ENCODE measurements at places on chromosomes 1 and 21. TPM values are rescaled to one million over a fixed set of nuclear protein-coding genes. Genes with fewer than 3 reads are reported as not detected.

- DNase-seq, result no peak
Observed at GRCh38 chr1:197355248-197355995, 87.4 kb downstream of the CRB1 start.

- peak; percentile 61 for DNase-seq
Observed at GRCh38 chr1:3618881-3619671, 5.7 kb upstream of the TPRG1L start.

DNA sequence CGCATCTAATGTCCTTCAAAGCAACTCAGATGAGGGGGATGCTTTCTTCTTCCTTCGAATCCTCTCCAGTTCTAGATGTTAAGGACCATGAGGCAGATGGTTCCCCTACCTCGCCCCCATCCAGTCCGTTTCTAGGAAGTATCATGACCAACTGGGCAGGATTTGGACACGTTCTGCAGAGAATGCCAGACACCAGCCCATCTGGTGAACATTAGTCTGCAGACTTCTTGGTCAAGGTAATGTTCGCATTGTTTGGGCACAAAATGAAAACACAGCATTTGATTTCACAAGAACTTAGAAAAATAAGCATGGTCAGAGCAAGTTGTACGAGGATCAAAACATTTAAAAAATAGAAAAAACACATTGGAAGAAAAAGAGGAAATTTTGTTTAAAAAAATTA, 25.4 kb upstream of the ADARB1 start:
- DNase-seq, result no peak

DNA sequence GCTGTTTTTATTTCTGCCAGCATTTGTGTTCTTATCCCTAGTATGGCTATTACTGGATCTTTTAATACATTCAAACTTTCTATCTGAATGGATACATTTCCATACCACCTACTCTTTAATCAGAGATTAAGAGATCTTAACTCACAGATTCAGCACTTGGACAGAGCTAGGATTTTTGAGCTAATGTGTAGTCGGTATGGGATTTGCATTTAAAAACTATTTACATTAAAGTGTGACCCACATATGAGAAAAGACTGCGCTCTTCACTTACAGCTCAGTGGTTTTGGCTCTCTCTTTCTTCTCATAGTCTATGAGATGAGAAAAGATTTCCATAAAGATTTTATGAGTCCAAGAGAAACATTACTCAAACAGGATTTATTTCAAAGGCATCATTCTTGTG, 16.4 kb downstream of the HMGB4 start:
- DNase-seq, result no peak

DNA sequence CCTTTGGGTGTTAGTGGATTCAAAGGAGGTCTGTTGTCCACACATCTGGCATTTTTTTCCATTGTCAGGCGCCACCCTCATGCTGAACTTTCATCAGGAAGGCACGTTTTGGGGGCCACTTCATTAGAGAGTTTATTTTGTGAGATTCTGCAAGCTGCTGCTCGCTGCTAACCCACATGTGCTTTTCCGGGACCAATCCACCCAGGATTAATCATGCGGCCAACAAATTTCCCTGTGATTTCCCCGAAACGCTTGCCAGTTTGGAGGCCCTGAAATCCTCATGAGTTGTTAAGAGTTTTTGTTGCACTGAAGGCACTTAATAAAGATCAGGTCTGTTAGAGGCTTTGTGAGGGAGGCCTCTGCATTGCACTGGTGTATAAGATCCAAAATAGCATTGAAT, 2.4 kb downstream of the PDPN start:
- DNase-seq, result no peak

GRCh38 chr1:113608399-113608798, 150.9 kb downstream of the PHTF1 start:
- no peak for DNase-seq

GRCh38 chr1:208584167-208584755, 340.1 kb upstream of the PLXNA2 start:
- no peak for DNase-seq

DNA sequence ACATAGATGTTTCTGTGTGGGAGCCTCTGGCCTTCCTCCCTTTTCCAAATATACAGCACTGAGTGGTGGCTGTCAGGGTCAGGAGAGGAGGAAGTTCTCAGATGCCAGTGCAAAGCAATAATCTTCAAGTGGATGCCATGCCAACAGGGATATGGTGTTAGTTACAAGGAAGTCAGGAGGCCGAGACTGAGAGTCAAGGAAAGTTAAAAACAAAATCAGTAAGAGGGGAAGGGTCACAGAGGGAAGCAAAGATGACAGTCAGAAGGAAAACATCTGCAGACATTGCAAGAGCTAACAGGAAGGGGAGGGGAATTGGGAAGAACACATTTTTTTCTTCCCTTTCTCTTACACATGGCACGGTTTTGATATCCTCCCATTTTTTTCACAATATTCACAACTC, 691.4 kb downstream of the ADGRL2 start:
- DNase-seq, result no peak

GRCh38 chr1:67685558-67686266, 711 bp downstream of the GADD45A start:
- peak; percentile 27 for DNase-seq

DNA sequence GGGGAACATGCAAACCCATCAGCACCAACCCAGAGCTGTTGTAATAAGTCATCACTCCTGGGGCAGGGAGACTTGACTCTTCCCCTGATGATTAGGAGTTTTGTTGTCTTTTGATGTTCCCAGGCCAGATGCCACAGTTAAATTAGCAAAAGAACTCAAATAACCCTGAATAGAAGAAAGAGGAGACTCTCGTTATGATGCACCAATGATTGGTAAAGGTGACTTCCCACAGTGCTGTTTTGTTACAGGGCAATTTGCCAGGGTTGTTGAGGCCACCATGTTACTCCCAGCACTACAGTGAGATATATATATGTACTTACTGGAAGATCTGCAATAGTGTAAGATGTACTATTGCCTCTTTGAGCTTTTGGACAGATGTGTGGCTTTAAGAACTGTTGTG, 24.3 kb upstream of the RCAN1 start:
- no peak for DNase-seq

DNA sequence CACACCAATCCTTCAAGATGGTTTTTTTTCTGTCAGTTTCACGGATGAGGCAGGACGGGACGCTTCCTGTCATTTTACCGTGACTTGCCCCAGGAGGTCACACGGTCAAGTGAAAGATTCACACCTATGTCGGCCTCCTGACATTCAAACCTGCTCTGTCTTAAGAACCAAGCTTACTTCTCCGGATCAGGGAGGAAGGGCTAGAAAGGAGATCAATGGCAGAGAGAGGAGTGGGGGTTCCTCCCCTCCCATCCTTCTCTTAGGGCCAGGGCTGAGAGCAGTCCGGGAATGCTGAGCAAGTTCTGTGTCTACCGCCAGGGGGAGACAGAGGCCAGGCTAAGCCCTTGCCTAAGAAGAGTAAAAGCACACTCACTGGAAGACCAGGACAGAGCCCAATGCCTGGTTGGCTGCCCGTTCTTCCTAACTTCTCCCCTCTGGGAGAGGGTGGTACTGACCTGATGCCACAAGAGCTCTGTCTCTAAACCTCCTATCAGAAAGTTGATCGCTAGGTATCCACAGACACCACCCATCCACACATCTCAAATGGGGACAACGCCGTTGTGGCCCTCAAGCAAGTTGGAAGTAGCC, 1.1 kb upstream of the PPM1J start:
- DNase-seq, result peak; percentile 87

- peak; percentile 60 for DNase-seq
Observed at GRCh38 chr1:96865731-96866685, 144.4 kb downstream of the PTBP2 start.

DNA sequence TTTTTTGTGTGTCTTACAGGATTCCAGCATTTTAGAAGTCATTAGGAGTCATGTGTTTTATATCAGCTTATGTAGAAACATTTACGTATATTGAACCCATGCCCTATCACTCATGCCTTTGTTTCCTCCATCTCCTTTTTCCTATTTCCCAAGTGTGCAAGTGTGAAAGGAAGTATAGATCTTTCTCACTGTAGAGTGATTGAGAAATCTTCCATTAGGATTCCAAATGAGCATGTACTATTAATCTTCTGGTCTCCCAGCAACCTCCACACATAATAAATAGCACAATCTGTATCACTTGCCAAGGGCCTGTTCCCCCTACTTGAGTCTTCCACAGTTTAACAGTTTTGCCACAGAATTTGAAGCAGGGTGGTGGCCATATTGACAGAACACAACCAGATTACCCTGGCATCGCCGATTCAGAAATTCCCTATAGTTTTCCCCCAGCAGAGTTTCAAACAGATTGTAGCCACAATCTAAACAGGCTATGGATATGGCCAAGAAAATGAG, 1052.8 kb downstream of the TTLL7 start:
- no peak for DNase-seq

GRCh38 chr1:162605225-162605927, 26.9 kb upstream of the DDR2 start:
- DNase-seq, result no peak

- DNase-seq, result no peak
Observed at GRCh38 chr1:23444596-23445390, 20.2 kb upstream of the TCEA3 start.

- no peak for DNase-seq
Observed at GRCh38 chr1:230233786-230234185, 166.7 kb downstream of the GALNT2 start.

- no peak for DNase-seq
Observed at GRCh38 chr1:56570924-56571372, 8.4 kb downstream of the PLPP3 start.

Gene OR2T29
- not detected for polyA plus RNA-seq

Gene PRDX1
- 2,709 TPM for polyA plus RNA-seq

Gene SLC16A4
- 47.2 TPM for polyA plus RNA-seq

Gene FCGR2B
- not detected for polyA plus RNA-seq

Gene FCGR3B
- not detected for polyA plus RNA-seq

Gene CHIA
- not detected for polyA plus RNA-seq

Gene CD247
- 0.10 TPM for polyA plus RNA-seq

Gene LORICRIN
- not detected for polyA plus RNA-seq

Gene CFHR1
- polyA plus RNA-seq, result 0.63 TPM

Gene RCSD1
- polyA plus RNA-seq, result not detected

Gene TRIM58
- not detected for polyA plus RNA-seq

Gene SYCP1
- not detected for polyA plus RNA-seq

Gene HPDL
- polyA plus RNA-seq, result 2.8 TPM

Gene TAF13
- 48.7 TPM for polyA plus RNA-seq

Gene PADI2
- 1.5 TPM for polyA plus RNA-seq

Gene SHISA4
- polyA plus RNA-seq, result 15.0 TPM
